ENCODE measurements at places on chromosomes 4 and X. TPM values are rescaled to one million over a fixed set of nuclear protein-coding genes. Genes with fewer than 3 reads are reported as not detected.

Gene FRG2
- total RNA-seq = not detected

Gene GATB
- 20.3 TPM for total RNA-seq

Gene CT45A5
- not detected for total RNA-seq

Gene PCYT1B
- total RNA-seq = not detected

Gene FSTL5
- not detected for total RNA-seq

Gene CXCL10
- total RNA-seq = under 0.01 TPM

Gene ENPEP
- total RNA-seq = 0.17 TPM

Gene DSPP
- not detected for total RNA-seq

Measured in bronchial smooth muscle cell (primary cell).